ENCODE measurements at places on chromosomes 2 and 18.
A peak's percentile ranks its signal among the peaks of the same experiment; 100 is the strongest.

DNA sequence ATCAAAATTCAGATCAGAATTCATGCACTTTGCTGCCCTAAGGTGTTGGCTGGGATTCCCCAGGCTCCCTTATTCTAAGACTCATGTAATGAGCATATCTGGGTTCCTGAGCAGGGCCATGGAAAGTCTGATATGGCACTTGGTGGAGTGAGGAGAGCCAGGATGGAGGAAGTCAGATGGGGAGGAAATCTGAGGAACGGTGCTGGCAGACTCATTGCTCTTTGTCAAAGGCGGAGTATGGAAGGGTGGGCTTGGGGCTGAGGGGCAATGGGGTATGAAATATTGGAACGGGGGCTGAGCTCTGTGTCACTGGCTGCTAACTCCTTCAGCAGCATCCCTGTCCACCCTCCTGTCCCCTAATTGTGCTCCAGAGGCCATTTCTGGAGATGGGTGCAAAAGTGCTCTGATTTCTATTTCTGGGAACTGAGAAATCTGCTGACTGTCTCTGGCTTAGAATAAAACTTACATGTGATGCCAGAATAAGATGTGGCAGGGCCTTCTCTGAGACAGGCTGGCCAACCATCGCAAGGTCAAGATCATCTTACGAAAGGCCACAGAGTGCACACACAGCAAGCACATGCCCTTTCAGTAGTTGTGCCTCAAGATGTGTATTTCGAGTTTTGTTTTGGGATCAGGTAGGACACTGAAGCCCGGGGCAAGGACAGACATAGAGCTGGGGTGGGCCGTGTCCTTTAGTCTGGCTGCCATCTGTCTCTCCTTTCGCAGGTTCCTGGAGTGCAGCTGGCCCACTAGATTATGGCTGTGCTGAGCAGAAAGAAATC lies 480.0 kb upstream of the HS6ST1 start:
- DNase-seq: no peak

DNA sequence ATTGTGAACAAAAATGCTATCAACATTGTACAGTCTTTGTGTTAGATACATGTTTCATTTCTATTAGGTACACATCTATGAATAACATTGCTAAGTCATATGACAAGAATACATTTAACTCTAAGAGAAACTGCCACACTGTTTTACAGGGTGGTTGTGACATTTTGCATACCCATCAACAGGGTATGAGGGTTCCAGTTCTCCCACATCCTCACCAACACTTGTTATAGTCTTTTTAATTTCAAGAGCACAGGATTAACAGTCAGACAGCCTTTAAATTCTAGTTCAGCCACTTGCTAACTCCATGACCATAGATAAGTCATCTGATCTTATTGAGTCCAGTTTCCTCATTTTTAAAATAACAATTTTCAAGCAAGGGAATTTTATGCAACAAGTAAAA lies 92.5 kb upstream of the PPP1CB start:
- no peak for DNase-seq

DNA sequence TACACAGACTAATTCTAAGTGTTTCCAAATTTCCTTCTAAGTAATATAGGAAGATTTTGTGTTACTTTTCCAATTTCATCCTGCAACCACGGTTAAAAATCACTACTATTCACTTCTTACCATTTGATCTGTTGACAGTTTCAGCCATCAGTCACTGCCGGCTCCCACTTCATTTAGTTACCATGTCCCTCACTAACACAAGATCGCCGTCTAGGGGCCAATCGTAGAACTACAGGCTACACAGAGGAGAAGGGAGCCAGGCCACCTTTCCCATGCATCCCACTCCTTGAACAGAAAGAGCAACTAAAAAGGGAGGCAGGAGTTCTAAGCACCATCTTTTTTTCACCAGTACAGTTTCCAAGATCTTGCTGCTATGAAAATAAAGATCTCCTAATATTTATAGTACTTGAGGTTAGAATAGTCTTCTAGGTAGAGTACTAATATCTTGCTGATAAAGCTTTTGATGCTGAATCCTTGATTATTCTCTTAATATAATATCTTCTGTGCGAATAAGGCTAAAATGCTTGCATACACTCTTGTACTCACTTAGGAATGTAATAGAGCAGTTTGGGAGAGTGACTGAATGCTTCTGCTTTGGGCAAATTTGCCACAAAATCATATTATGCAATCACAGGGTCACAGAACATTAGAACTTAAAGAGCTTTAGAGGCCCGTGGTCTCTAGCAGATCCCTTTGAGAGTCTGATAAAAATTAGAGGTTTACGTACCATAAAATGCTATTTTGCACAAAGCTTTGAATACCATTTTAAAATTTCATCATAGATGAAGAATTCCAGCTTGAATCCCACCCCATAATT lies 39.5 kb upstream of the CYP1B1 start:
- DNase-seq: peak; percentile 65

GRCh38 chr2:46925474-46926351 lies 10.1 kb upstream of the MCFD2 start:
- no peak for DNase-seq

GRCh38 chr2:178386986-178387597 lies 63.9 kb downstream of the PRKRA start:
- no peak for DNase-seq

DNA sequence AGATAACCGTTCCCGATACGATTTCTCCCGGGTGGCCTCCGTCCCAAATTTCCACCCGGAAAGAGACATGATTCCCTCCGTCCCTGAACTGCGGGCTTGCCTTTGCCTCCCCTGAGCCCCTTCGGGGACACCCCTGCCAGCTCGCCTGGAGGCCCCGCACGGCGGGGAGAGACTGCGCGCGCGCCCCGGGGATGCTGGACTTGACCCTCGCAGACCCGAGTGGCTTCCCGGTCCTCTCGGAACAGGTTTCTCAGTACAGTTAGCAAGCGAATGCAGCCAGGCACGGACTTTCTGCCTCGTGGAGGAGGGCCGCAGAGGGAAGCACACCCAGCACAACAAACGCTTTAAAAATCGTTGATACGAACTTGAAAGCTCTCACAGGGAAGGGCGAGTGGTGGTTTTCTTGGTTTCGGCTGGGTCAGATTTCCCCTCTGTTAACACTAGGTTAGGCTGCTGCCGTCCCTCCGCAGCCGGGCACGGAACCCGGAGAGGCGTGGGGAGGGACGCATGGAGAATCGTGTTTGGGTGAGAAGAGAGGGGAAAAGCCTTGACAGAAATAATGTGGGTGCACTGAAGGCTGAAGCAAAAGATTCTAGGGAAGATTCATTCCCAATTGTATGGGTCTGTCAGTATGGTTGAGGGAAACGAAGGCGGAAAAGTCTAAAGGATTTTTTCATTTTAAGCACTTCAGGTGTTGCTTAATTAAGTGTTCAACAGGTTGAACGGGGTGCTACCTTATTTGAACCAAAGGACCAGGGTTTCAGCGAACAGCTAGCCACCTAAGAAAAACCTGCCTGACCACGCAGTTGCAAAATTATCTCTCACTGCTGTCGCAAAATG lies 916 bp downstream of the TNFRSF11A start:
- no peak for DNase-seq

DNA sequence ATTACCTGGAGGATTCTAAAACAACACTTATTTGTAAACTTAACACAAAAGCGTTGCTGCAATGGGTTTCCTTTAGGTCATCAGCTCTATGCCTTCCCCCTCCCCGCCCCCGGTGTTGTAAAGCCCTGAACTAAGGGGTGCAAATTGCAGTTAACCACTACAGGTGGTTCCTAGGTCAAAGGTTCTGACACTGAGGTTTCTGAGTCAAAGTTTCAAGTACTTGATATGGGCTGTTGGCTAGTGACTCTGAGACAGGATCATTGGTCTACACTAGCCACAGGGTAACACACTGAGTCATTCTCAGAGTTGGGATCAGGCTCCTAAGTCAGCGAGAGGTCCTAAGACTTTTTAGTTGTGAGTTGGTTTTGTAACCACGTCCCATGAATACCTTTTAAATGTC lies 15.4 kb downstream of the IL1B start:
- DNase-seq: no peak

DNA sequence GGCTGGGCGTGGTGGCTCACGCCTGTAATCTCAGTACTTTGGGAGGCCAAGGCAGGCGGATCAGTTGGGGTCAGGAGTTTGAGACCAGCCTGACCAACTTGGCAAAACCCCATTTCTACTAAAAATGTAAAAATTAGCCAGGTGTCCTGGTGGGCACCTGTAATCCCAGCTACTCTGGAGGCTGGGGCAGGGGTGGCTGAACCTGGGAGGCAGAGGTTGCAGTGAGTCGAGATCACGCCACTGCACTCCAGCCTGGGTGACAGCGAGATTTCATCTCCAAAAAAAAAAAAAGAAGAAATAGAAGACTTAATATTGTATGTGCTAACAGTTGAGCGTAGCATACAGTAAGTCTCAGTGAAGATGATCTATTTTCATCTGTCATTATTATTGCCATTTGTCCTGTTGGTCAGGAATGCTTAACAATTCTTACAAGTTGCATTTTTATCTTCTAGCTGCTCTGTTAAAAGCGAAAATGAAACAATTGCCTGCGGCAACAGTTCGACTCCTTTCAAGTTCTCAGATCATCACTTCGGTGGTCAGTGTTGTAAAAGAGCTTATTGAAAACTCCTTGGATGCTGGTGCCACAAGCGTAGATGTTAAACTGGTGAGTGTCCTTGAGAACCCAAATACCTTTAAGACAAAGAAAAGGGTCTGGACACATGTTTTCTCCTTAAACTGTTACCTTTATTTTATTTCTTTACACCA lies 7.2 kb downstream of the PMS1 start:
- DNase-seq: no peak

DNA sequence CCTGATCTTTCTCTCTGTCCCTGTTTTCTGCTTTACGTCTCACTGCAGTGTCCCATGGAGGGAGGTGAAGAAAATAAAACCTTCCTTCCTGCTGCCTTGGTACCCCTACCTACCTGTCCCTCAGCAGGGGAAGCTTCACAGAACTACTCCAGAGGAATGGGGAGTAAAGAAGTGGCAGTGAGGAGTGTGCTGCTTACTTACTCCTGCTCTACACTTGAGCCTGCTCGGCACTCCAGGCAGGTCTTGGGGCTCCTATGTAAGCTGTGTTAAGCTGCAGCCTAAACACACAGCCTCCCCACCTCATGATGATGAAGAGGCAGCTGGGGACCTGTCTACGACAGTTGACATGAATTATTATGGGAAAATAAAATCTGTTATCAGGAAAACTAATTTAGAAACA lies 72.6 kb downstream of the ACSL3 start:
- DNase-seq: no peak

- DNase-seq: no peak
Observed at GRCh38 chr2:117786520-117786919, 28.0 kb upstream of the DDX18 start.

GRCh38 chr2:71460595-71461303 lies 7.4 kb downstream of the DYSF start:
- DNase-seq: peak; percentile 15

DNA sequence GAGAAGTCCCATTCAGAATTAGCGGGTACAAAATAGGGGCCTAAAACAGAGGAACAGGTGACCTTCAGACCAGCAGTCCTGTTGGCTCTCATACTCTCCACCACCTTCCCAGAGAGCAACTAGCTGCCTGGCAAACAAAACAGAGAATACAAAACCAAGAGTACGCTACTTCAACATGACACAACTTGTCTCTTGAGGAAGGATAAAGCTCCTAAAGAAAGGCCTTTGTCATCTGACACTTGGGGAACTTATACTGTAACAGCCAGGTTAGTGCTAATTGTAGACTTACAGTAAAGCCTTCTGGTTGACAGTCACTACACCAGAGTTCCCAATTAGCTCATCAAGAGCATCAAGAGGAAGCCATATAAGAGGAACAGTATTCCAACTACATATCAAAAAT lies 282.1 kb upstream of the NT5C1B start:
- no peak for DNase-seq

GRCh38 chr2:167480232-167480985 lies 592.1 kb downstream of the XIRP2 start:
- no peak for DNase-seq

GRCh38 chr18:9604348-9604747 lies 10.0 kb downstream of the PPP4R1 start:
- DNase-seq: no peak

DNA sequence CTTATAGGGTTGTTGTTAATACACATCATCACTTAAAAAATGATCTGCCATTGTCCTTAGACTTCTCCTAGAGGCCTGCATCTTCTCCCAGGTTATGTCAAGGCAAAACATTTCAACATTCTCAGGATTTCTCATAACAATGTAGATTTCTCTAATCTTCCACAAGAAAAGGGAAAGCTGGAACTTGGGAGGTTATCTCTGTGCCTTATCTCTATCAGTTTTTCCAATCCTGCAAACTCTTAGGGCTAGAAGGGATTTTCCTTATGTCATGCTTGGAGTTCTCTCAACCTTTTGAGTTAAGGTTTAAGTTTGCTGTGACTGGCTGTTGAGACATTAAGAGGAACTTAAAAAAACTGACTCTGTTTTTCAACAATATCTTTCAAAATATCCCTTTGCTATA lies 300.6 kb upstream of the TFPI start:
- DNase-seq: no peak

DNA sequence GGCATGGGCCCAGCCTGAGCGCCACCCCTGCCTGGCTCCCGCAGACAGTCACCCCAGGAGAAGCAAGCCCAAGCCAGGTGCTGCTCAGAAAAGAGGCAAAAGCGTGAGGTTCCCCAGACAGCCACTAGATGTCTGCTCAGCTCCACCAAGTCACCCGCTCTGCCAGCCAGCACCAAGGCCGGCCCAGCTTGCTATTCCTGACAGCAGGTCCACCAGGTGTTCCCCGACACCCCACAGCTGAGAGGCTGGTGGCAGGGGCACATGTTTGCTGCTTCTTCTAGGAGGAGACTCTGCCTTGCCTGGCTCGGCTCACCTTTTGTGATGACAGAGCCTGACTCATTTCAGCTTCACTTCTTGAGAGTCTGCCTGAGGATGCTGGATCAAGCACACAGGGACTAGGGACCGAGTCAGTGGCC lies 206.7 kb downstream of the MGAT5 start:
- DNase-seq: peak; percentile 70

- no peak for DNase-seq
Observed at GRCh38 chr2:212864186-212864585, 287.2 kb downstream of the IKZF2 start.

- DNase-seq: no peak
Observed at GRCh38 chr2:177666408-177666807, 273.8 kb downstream of the AGPS start.

GRCh38 chr2:173087793-173088496 lies 12.3 kb downstream of the MAP3K20 start:
- DNase-seq: no peak

GRCh38 chr2:74560591-74560990 lies 6.1 kb downstream of the DOK1 start:
- DNase-seq: no peak

DNA sequence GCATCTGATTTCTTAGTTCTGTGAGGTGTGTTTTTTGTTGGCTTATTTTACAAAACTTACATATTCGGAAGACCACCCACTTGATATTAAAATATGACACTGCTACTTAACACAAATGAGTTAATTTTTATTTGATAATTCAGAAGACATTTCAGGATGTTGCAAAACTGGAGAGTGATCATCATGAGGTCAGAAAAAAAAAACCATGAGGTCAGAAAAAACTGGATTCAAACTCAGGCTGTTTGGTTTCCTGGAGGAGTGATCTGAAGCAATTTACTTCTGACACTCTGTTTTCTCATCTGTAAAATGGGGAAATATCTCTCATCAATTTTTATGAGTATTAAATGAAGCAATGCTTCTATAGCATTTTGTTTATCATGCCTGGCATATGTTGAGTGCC lies 1.8 kb upstream of the CCBE1 start:
- no peak for DNase-seq

GRCh38 chr18:40222776-40223175 lies 1732.3 kb upstream of the PIK3C3 start:
- no peak for DNase-seq
